ENCODE measurements at places on chromosomes 11 and 22.

DNA sequence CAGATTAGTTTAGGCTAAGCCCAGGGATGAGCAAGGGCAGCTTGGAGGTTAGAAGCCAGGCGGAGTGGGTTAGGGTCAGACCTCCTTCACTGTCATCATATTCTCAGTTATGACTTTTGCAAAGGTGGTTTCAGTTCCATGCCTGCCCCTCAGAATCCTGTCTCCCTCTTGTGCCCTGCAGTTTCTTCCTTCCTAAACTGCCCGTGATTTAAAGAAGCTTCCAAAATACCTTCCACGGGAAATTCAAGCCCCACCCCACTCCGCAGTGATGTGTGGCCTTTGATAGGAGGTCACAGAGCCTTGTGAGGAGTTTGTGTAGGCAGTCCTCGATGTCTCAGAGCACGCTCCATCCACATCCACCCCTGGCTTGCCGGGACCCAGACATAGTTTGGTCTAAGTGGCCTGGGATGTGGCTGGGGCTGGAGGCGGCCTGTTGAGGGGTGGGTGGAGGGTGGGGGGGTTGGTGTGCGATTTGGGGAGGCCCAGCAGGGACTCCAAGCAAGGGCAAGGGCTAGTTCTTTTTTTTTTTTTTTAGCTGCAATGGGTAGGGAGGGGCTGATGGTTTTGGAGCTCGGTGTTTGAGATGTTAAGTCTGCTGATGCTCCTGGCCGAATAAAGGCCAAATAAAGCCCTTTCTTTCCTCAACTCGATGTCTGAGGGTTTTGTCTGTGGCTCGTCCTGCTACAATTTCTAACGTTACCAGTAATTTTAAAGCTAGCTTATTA, 1.6 kb upstream of the IFITM1 start:
- no peak for DNase-seq

GRCh38 chr11:86228269-86229038, 16.1 kb upstream of the EED start:
- no peak for DNase-seq

DNA sequence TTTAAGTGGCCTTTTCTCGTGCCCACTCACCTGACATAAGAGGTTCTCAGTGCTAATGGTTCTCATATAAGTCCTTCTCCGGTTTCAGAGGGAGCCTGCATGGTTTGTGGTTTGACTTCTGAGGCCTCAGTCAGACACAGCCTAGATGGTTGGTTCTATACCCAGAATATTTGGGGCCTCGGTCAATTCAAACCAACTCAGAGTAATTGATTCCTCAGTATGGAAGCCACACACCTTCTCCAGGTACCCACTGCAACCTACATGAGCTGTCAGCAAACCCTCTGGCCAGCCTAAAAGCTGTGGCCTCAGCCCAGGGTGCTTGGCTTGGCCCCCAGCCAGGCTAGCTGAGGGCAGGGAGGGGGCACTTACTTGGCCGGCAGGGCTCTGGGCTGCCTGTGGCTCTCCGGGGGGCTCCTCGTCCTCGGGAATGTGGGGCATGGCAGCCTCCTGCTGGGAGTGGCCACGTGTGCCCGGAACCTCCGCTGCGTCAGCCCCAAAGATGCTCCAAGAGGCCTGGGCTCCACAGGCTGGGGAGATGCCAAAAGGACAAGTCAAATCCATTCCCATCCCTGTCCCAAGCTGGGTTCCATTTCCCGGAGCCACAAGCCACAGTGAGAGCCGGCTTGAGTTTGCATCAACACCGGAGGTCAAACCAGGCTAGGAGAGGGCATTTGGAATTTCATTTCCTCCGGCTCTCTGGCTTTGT, 41.7 kb downstream of the IRAG1 start:
- DNase-seq: no peak

DNA sequence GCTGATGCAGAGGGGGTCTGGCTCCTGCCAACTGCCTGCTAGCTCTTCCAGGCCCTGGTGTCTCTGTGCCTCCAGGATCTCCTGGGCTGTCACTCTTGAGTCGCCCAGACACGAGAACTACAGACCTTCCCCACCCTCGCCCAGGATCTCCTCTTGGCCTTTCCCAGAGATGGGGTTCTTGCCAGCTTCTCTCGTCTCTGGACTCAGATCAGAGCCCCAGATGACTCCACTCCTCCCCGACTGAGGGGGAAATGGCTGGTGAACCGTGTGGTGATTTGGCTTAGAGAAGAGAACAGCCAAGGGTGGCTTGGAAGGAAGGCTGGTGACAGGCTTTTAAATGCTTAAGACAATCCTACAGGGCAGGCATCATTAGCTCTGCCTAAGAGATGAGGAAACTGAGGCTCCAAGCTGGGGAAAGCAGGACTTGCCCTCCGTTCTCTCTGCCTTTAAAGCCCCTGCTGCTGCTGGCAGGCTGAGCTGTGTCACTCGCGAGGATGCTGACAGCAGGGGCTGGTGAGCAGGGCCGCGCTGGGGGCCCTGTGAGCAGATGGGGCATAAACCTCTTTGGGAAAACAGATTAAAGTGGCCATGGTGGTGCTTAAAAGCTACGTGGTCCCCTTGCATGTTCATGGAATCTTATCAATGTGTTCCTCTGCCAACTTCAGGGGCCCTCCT, 90.3 kb upstream of the THY1 start:
- DNase-seq: no peak

DNA sequence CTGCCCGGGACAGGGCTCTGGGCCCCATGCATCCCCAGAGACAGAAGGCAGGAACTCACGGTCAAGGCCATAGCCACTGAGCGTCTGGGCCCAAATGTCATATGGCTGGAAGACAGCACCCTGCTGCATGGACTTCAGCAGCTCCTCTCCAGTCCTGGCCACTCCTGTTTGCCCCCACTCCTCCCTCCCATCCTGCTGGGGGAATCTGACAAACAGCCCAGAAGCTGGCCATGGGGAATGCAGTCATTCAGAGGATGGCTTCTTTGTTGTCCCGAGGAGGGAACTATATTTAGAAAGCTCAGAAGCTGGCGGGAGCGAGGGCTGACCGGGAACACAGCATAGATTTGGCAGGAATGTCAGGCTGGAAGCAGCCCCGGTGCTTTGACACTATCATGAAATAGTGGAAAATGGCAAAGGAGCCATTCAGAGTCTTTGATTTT, 35.0 kb downstream of the DKK3 start:
- no peak for DNase-seq

DNA sequence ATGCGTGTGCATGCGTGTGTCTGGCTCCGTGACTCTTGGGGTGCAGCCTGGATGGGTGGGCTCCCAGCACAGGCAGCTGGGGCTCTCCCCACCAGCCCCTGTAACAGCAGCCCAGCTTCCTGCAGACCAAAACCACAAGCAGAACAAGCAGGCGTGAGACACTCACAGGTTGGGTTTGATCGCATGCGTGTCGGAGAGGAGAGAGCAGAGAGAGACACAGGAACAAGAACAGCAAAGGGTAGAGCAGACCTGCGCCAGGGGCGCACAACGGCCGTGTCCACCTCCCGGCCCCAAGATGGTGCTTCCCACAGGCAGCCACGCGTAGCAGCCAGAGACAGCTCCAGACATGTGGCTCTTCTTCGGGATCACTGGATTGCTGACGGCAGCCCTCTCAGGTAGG, at the start of gene CD6:
Gene CD6, plus strand, starts transcription at position 161 of the 400 bp plus-strand sequence. Its CDS starts 186 bp downstream, at position 347.
- DNase-seq: no peak

DNA sequence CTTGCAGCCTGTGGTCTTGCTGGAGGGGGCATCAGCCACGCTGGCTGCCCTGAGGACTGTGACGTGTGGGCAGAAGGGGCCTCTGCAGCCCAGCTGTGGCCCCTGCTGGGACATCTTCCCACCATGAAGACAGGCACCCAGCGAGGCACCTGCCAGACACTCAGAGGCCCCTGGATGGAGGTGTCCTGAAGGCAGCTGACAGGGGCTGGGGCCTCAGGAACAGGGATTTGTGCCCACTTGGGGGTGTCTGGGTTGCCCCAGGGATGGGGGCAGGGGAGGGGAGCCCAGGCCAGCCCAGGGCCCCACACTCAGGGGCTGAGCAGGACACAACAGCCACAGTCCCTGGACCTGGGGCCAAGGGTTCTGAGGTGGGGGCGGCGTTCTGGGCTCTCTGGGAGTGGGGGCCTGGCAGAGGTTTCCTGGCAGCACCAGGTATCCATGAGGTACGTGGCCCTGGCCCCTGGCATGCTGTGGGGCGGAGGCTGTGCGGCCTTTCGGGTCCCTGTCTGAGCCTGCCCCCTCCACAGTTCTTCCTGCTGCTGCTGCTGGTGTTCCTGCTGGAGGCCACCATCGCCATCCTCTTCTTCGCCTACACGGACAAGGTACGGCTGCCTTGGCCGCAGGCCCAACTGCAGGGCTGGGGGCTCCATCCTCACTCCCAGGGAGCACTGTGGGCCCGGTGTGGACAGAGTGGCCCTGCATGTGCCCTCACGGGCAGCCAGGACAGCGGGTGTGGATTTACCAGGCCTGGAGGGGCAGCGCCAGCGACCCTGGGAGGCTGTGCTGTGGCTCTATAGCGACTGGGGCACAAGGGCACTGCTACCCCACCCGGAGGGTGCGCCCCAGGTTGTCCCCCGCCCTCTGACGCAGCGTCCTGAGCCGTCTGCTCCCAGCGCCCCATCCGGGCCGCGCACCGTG, 21.5 kb downstream of the TSPAN4 start:
- DNase-seq: no peak

GRCh38 chr11:44607319-44607962, 42.0 kb downstream of the CD82 start:
- no peak for DNase-seq

DNA sequence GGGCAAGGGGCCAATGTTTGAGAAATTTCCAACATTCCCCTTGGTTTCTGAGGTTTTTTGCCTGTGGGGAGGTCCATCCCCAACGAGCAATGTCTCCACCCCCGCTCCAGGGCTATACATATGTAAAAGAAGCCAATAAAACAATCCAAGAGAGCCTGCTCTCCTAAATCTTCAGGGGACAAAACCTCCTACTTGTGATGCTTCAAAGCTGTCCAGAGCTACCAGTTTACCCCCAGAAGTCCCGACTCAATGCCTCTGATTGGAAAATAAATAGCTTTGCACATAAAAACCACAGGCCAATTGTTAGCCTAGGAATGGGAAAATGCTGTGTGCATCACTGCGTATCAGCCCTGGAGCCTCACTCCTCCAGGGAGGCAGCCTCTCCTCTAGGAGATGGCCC, 66.0 kb upstream of the PAX6 start:
- no peak for DNase-seq

DNA sequence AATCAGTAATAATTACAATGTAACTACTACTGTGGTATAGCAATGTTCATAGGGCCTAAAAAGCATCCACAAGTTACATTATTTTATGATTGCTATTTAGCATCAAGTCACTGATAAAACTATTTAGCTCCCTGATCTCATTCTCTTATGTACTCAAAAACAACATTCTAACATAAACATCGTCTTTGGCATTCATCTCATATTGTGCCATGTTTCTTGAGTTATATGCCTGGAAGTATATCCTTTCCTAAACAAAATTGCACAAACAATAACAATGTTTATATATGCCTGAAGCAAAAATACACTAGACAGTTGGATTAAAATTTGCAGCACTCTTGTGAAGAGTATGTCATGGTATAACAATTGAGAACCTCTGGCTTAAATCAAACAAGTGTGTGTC, 34.1 kb downstream of the HORMAD2 start:
- no peak for DNase-seq

DNA sequence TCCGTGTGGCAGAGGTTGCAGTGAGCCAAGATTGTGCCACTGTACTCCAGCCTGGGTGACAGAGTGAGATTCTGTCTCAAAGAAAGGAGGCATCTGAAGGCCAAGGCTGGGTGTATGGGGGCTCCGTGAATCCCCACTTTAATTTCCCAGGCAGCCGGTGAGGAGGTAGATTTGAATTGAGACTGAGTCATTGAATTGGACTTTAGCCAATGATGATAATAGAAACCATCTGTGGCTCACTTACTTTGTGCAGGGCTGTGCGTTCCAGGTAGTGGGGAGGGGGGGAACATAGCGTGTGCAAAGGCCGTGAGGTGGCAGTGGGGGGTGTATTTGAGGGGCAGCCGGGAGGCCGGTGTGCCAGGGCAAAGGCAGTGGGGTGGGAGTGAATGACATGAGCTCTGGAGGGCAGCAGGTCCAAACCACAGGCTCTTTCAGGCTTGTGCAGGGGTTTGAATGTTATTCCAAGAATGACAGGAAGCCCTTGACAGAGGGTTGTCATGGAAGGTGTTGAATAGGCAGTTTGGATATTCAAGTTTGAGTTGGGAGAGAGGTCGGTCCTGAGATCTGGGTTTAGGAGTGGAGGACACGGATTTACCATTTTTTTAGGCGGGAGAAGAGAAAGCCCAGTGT, 6.1 kb downstream of the ARHGAP8 start:
- no peak for DNase-seq

DNA sequence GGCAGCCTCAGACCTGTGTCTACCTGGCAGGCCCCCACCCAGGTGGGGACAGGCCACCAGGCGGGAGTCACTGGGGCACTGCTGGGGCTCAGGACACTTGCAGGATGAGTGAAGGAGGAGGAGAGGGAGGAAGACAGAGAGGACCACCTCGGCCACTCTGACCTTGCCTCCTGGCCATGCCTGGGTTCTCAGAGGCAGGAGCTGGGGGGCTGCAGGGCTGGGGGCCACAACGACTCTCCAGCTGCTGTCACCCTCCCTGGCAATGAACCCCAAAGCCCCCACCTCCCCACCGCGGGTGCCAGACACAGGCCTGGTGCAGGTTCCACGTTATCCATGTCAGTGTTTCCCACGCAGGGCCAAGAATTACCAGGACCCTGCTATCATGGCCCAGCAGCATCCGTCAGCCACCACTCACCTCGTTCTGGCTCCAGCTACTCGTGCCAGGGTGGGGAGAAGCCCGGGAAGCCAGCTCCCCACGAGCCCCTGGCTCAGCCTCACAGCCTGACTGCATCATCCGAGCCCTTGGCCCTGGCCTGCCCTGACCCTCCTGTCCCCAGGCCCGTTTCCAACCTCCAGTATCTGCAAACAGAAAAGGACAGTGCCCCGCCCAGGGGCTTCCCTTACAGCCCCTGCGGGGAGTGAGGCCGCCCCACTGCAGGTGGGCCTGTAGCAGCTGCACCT, 62.4 kb downstream of the BRD1 start:
- DNase-seq: no peak

DNA sequence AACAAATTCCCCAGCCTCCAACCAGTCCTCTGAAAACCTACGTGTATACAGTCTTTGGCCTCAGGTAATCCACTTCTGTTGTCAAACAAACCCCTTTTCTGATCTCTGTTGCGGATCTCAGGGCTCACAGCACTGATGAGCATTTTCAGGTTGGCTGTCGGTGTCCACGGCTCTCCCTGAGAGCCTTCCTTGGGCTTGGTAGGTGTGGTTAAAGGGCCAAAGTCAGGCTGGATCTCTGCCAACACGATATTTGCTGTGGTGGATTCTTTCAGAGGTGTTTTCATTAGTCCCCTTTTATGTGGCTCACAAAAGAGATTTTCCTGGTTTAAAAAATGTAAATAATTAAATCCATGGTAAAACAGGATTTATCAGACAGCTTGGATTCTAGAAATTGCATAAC, 2.9 kb downstream of the E2F8 start:
- DNase-seq: no peak

Measured in stimulated activated CD4-positive, alpha-beta T cell treated with anti-CD3 and anti-CD28 coated beads, Interleukin-4, amount 100 ng/mL, for 48 hours (primary cell).